Natural killer cell treated with Interleukin-12 subunit alpha and Interleukin-12 subunit beta and Interleukin-15 and Interleukin-18, amount 100 ng/mL, for 72 hours (primary cell): ENCODE measurements at places on chromosomes 7 and 10.
A peak's percentile ranks its signal among the peaks of the same experiment; 100 is the strongest.

DNA sequence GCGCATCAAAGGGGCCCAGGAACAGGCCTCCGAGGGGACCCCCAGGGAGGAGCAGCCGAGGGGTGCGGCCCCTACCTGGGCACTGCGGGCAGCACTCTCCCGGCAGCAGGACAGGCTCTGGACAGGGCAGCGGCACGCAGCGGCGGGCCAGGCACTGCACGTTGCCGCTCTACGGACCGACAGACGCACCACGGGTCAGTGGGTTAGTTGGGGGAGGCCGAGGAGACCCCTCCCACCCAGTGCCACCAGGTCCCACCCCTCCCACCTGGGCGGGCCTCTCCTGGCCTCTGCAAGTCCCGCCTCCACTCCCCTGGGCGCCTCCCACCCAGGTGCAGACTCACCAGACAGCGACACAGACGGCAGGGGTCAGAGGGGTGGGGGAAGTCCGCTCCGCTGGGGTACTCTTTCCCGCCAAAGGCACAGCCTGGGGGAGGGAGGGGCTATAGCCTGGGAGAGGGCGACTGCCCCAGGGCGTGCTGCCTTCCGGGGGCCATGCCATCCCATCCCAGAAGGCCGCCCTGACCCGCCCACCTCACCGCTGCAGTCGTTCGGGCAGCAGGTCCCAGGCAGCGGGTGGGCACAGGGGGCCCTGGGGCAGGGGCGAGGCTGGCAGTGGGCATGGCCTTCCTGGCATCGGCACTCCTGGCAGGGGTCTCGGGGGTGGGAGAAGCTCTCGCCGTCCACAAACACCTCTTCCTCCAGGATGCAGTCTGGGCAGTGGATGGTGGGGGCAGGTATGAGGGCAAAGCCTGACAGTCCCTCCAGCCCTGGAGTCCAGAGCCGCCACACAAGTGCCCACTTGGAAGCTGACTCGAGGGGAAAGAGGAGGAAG lies 19.2 kb downstream of the KCP start:
- DNase-seq, result no peak

DNA sequence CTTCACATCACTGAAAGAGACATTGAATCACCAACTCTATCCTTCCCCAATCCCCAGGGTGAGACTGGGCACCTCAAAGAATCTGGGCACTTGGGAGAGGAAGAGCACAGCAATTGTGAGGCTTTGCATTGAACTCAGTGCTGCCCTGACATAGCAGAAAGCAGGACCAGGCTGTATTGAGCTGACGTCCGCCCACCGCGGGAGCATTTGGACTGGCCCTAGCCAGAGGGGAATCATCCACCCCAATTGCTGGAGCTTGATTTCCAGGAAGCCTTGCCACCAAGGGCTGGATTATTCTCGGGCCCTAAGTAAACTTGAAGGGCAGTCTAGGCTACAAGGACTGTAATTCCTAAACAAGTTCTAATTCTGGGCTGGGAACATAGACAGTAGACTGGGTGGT lies 416.3 kb upstream of the PHF14 start:
- no peak for DNase-seq

DNA sequence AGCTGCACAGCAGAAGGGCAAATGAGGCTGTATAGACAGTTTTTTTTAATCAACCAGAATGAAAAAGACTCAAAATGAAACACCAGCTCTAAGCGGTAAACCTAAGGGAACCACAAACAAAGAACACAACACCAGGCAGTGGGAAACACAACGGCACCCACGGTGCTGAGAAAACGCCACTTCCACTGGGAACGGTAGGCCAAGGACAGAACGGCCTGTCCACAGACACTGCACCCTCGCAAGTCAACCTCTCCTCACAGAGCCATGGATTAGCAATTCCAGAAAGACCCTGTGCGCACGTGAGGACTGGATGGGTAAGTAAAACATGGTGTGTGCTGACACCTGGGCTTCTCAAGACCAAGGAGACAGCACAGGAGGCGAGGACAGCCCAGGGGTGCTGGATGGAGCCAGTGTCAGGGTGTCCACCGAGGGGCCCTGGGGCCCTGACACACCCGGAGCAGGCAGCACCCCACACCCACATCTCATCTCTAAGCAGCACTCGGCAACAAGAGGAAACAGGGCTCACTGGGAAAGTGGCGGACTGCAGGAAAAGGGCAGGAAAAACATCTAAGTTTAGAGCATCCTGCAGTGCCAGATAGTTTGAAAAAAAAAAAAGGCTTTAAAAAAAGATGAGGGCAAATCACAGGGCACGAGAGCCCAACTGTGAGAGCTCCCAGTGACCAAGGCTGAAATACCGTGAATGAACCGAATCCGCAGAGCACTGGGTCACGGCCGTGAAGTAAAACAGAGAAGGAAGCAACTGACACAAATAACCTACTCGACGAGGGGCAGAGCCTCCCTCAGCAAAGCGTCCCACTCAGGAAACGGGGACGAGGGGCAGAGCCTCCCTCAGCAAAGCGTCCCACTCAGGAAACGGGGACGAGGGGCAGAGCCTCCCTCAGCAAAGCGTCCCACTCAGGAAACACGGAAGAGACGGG lies 120.2 kb downstream of the MAD1L1 start:
- DNase-seq, result no peak

GRCh38 chr7:99374111-99375064 lies at the start of gene ARPC1B:
ARPC1B (plus strand) TSS chr7:99374730; CDS start chr7:99385715, 10,985 bp downstream.
- DNase-seq, result peak; percentile 90

DNA sequence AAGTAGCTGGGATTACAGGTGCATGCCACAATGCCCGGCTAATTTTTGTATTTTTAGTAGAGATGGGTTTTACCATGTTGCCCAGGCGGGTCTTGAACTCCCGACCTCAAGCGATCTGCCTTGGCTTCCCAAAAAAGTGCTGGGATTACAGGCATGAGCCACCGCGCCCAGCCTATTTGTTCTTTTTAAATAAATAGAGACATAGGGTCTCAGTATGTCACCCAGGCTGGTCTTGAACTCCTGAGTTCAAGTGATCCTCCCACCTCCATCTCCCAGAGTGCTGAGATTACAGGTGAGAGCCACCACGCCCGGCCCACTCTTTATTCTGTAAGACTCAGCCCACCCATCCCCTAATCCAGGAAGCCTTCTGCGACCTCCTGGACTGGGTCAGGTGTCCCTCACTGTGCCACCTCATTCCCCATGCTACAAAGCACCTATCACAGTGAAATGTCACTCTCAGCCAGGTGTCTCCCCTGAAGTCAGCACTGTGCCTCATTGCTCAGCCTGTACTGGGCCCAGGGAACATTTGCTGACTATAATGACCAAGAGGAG lies 2.8 kb downstream of the TMEM120A start:
- peak; percentile 32 for DNase-seq

- DNase-seq, result no peak
Measured at GRCh38 chr7:9945131-9945530, 1028.5 kb upstream of the PHF14 start.

GRCh38 chr10:108003576-108003975 lies 839.1 kb upstream of the SORCS1 start:
- DNase-seq, result no peak

- no peak for DNase-seq
Measured at GRCh38 chr10:895324-895723, 36.2 kb downstream of the LARP4B start.

GRCh38 chr10:131824371-131825149 lies 76.2 kb upstream of the PPP2R2D start:
- DNase-seq, result no peak

DNA sequence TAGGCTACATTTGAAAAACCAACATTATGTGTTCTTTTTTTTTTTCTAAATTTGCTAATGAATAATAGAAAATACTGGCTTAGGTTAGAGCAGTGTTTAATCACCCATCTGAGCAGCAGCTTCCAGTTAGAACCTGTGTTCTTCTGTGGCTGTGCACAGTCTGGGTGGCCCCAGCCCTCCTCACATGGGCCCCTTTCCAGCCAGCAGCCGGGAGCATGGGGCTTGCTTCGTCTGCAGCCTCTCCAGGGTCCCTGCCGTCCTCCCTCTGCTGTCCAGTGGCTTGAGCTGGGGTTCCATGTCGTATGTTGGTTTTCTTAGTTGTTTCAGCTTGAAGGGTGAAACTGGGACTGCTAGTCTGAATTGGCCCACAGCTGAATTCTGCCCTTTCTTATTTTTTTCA lies 37.3 kb downstream of the BNIP3 start:
- no peak for DNase-seq
